ENCODE measurements at places on chromosomes 12 and 14.

DNA sequence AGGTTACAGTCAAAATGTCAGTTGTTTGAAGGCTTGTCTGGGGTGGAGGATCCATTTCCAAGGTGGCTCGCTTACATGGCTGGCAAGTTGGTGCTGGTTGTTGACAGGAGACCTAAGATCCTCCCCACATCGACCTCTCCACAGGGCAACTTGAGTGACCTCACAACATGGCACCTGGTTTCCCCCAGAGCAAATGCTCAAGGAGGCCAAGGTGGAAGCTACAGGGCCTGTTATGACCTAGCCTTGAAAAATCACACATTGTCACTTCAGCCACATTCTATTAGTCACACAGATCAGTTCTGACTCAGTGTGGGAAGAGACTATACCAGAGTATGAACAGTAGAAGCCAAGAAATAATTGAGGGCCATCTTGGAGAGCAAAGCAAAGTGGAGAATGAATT, 11.3 kb upstream of the GNG2 start:
- no peak for DNase-seq

GRCh38 chr12:64171715-64172114, 50.4 kb downstream of the KICS2 start:
- peak; percentile 49 for DNase-seq

- peak; percentile 50 for DNase-seq
Observed at GRCh38 chr14:52299692-52300278, 14.3 kb upstream of the PTGER2 start.

GRCh38 chr12:69633061-69633460, 22.4 kb upstream of the LRRC10 start:
- no peak for DNase-seq

- DNase-seq = no peak
Observed at GRCh38 chr12:44078273-44078672, 242.4 kb downstream of the TMEM117 start.

DNA sequence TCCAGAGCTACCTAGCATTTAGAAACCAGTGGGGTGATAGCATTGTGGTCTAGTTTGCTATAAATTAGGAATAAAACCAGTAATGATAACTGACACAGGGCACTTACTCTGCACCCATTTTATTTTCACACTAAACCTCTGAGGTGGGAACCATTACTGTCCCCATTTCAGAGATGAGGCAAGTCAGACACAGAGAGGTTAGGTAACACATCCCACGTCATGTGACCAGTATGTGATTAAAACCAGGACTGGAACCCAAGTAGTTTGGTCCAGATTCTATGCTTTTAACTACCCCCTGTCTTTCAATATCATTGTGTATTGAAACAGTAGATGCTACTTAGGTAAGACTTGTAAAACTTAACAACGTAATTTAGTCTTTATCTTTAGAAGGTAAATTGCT, 110.2 kb downstream of the PLXNC1 start:
- no peak for DNase-seq

- no peak for DNase-seq
Observed at GRCh38 chr14:49014476-49014875, 571.7 kb downstream of the RPS29 start.

DNA sequence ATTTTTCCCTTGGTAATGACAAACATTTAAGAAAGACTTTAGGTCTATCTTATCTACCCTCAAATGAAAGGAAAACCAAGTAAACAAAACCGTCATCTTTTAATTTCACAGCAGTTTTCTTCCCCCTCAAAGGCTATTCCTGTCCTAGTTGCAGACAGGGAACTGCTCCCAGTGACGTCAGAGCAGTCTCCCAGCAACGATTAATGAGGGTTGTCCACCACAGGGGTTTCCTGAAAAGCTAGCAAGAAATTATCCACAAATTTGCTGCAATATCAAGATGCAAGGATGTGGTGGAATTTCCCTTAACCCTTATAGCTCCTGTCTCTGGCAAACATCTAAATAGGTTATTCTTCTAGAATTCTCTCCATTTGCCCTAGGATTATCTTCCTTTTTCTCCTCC, 89.1 kb upstream of the STAC3 start:
- no peak for DNase-seq

DNA sequence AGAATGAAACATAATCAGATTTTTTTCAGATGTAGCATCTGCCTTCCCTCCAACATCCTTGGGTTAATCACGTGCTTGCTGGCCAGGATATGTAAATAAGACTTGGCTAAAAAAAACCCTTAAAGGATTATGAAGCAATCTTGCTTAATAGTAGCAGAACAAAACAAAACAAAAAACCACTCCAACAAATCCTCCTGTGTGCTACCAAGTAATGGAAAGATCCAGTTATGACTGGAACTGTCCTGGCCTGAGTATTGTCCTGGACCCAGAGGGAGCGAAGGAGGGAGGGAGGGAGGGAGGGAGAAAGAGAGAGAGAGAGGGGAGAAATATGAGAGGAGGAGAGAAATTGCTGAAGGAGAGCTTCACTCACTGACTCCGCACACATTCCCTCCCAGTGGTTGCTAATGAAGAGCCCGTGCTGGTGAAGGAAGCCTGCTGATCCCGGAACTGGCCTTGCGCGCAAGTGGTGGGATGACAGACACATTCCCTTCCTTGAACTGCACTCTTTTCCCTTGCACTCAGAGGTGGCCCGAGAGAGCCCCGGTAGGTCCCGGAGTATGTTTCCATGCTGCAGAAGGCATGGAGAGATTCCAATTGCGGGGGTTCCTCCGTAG, 57.2 kb downstream of the HMGA2 start:
- no peak for DNase-seq

- DNase-seq = no peak
Observed at GRCh38 chr12:110373025-110373424, 30.5 kb downstream of the ANAPC7 start.

GRCh38 chr14:61025251-61026223, 44.5 kb downstream of the SLC38A6 start:
- peak; percentile 45 for DNase-seq

DNA sequence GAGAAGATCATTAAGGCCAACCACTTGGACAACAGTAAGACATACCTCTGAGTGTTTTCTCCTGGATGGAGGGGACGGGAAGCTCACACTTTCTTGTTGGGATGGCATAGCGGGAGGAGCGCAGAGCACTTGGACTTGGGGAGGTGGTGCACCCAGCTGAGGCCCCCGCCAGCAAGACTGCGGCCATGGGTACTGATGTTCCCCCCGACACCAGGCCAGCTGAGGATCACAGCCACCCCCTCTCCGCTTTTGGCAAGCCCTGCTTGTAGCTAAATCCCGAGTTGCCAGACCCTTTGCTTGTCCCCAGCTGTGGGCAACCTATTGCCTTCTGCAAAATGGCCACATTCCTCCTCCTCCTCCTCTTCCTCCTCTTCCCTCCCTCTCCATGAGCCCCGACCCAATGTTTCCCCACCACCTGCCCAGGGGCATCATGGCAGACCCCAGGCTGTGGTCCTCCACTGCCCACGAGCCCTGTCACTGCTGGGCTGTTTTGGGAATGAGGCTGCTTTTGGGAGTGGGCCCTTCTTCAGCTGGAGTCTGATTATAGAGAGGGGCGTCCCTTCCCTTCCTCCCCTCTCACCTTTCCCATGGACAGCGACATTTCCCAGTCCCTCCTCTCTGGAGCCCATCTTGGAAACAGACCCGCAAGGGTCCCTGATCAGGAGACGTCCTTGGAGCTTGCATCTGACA, 62.8 kb downstream of the PRMT8 start:
- DNase-seq = no peak

Data from COLO829 (cell line).